ENCODE measurements at places on chromosomes 16 and 17. TPM values are rescaled to one million over a fixed set of nuclear protein-coding genes. Genes with fewer than 3 reads are reported as not detected.

DNA sequence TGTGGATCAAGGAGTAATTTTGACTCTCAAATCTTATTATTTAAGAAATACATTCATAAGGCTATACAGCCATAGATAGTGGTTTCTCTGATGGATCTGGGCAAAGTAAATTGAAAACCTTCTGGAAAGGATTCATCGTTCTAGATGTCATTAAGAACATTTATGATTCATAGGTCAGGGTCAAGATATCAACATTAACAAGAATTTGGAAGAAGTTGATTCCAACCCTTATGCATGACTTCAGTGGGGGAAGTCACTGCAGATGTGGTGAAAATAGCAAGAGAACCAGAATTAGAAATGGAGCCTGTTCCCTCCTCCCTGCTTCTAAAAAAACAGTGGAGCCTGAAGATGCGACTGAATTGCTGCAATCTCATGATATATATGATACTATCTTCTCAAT, 36.6 kb upstream of the HNF1B start:
- no peak for DNase-seq

- no peak for DNase-seq
Measured at GRCh38 chr16:58448890-58449289, 51.1 kb upstream of the NDRG4 start.

DNA sequence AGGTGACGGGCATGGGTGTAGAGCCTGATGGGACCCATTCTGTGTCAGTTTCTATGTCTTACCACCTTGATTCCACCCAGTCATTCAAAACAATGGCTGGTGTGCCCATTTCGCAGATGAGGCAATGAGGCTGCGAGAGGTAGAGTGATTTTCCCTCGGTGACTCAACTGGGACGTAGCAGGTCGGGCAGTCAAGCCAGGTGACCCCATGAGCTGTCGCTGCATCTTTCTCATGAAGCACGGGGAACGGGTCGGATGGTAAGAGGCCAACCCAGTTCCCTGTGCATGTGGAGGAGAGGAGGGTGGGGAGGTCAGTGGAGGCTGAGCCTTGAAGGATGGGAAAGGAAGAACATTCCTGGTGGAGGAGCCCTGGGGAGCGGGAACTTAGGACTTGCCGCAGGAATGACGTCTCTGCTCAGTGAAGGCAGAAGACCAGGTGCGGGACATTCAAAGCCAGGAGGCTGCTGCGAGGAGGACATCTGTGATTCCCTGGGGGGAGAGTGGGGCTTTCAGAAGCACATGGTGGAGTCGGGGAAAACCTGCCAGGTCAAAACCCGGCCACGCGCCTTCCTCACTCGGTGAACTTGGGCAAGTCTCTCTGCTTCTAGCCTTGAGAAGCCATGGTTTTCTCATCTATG, 1.1 kb downstream of the IL21R start:
- no peak for DNase-seq

DNA sequence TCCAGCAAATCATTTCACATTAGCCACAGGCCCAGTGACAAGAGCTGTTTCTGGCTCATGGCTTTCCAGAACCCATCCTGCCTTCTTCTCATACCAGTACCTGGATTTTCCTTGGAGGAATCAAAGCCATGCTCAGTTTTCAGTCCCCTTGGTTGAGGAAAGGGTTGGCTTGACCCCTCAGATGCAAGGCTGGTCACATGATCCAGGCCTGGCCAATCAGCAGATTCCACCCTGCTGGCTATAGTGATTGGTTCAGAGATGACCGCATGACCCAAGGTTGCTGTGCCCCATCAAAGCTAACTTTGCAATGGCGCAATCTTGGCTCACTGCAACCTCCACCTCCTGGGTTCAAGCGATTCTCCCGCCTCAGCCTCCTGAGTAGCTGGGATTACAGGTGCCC, 45.0 kb downstream of the MMP15 start:
- no peak for DNase-seq

DNA sequence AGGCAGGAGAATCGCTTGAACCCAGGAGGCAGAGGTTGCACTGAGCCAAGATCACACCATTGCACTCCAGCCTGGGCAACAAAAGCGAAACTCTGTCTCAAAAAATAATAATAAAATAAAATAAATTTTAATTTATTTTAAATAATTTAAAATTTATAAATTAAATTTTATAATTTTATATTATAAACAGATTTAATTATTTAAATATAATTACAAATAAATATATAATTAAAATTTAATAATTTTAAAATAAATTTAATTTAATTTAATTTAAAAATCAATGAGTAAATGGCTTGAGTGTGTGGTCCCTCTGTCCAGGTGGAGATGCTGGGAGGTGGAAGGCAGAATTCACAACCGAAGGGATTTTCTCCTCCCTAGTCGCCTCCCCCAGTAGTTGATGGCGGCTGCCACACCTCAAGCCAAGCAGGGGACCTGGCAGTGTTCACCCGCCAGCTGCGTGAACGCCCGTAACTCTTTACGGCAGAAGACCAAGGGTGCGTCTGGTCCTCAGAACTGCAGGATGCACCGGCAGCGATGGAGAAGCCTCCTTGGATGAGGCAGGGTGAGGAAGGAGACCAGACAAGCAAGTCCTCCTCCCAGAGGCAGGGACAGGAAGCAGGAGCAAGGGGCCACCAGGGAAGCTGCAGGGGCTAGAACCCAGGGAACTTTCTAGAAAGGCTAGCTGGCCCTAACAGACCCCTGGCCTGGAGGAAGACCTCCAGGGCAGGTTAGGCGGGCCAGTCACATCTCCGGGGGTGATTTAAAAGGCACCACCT, 22.9 kb upstream of the KRT17 start:
- DNase-seq, result no peak

- DNase-seq, result no peak
Measured at GRCh38 chr17:67712375-67712774, 5.4 kb upstream of the NOL11 start.

- no peak for DNase-seq
Measured at GRCh38 chr17:82900741-82901140, 60.9 kb upstream of the ZNF750 start.

GRCh38 chr17:62774338-62774737, 33.8 kb downstream of the MARCHF10 start:
- no peak for DNase-seq

GRCh38 chr16:82755570-82756282, 129.0 kb downstream of the CDH13 start:
- DNase-seq, result no peak

- DNase-seq, result no peak
Measured at GRCh38 chr17:69711541-69711940, 297.0 kb downstream of the MAP2K6 start.

GRCh38 chr17:7323731-7324437, 5.3 kb downstream of the NEURL4 start:
- DNase-seq, result no peak

DNA sequence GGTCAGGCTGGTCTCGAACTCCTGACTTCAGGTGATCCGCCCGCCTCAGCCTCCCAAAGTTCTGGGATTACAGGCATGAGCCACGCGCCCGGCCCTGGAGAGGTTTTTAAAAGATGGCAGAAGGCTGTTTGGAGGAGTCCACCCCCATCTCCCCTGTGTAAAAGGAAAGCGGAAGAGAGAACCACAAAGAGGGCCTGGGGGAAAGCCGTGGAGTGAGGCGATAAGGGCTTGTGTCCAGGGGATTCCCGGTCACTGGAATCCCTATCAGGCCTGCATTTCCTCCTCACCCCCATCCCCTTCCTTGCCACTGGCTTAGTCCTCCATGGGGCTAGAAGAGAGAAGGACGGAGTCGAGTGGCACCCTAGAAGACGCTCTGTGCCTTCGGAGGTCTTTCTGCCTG, at the start of gene GP1BA:
GP1BA (plus strand) TSS at position 315 of the 400 bp plus-strand sequence. CDS start 328 bp downstream, outside the sequence.
- DNase-seq, result no peak

- no peak for DNase-seq
Measured at GRCh38 chr16:23403547-23403946, 49.4 kb downstream of the COG7 start.

DNA sequence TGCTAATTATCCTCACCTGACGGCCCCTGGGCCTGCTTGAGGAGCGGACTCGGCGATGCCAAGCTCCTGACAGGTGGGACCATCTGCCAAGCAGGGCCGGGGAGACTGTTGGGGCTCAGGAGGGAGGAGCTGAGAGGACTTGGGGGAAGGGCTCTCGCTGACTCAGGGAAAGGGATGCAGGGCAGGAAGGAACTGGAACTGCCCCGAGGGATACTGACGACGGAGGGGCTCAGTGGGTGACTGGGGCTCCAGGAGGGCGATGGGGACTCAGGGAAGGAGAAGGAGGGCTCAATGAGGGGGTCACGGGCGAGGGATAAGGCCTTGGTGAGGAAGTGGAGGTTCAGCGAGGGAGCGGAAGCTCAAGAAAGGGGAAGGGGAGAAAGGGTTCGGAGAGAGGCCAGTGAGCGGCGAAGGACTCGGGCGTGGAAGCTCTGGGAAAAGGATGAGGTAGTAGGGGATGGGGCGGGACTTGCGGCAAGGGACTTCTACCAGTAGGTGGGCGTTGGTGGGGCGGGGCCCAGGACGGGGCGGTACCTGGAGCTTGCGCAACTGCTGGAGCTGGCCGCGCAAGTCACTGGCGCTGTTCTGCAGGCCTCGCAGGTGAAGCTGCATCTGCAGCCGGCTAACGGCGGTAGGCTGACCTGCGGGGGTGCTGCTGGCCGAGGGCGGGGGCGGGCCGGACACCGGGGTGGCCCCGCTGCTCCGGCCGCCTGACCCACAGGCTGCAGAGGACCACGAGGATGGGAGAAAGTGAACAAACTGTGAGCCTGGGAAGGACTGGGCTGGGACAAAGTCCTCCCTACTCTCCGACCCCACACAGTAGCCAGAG, 46.5 kb downstream of the SRCIN1 start:
- DNase-seq, result peak; percentile 43

- DNase-seq, result no peak
Measured at GRCh38 chr16:62909597-62909996, 873.4 kb upstream of the CDH8 start.

- no peak for DNase-seq
Measured at GRCh38 chr17:5468075-5468473, 708 bp downstream of the DHX33 start.

CD79B gene
- total RNA-seq, result 2.0 TPM

PARD6A gene
- 2.3 TPM for total RNA-seq

SLC5A10 gene
- total RNA-seq, result 0.53 TPM

KRTAP9-2 gene
- total RNA-seq, result not detected

HES7 gene
- total RNA-seq, result not detected

NLGN2 gene
- 5.3 TPM for total RNA-seq

NUBP1 gene
- total RNA-seq, result 21.1 TPM

ENO3 gene
- 0.31 TPM for total RNA-seq

SOX9 gene
- 7.4 TPM for total RNA-seq

LCAT gene
- 12.4 TPM for total RNA-seq

TP53I13 gene
- total RNA-seq, result 11.8 TPM

Data from esophagus squamous epithelium (tissue), 5 donors.